ENCODE measurements at places on chromosomes 5 and 9. TPM values are rescaled to one million over a fixed set of nuclear protein-coding genes. Genes with fewer than 3 reads are reported as not detected.

PHYHD1 gene
- total RNA-seq, result 4.7 TPM

JAKMIP2 gene
- not detected for total RNA-seq

LRRC70 gene
- 0.51 TPM for total RNA-seq

PCDHGC3 gene
- 53.1 TPM for total RNA-seq

CCDC192 gene
- total RNA-seq, result not detected

IFNA21 gene
- not detected for total RNA-seq

MYOT gene
- total RNA-seq, result not detected

DIMT1 gene
- total RNA-seq, result 41.7 TPM

AQP3 gene
- total RNA-seq, result not detected

Measured in GM23248 (cell line).